ENCODE measurements at places on chromosomes 2 and 18.
A peak's percentile ranks its signal among the peaks of the same experiment; 100 is the strongest.

DNA sequence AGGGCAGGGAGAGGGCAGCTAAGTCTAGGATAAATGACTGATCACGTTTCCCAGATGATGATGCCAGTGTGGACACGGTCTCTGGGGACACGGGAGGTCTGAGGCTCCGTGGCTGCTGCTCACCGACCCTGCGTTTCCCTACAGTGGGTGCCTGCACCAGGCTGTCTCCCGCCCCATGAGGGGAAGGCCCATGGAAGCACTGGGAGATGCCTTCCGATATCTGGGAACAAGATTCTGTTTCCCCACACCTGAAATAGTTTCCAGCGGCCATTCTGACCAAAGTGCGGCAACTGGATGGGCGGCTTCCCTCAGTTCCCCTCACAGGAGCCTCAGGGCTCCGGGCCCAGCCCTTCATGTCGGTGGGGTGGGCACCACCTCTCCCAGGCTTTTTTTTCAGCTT is 83.1 kb downstream of the EDAR start:
- no peak for DNase-seq

- DNase-seq = no peak
Observed at GRCh38 chr2:221310730-221311129, 261.4 kb downstream of the EPHA4 start.

GRCh38 chr2:11813951-11814350 is 67.5 kb downstream of the LPIN1 start:
- no peak for DNase-seq

- no peak for DNase-seq
Observed at GRCh38 chr2:55017880-55018279, 32.4 kb downstream of the RTN4 start.

DNA sequence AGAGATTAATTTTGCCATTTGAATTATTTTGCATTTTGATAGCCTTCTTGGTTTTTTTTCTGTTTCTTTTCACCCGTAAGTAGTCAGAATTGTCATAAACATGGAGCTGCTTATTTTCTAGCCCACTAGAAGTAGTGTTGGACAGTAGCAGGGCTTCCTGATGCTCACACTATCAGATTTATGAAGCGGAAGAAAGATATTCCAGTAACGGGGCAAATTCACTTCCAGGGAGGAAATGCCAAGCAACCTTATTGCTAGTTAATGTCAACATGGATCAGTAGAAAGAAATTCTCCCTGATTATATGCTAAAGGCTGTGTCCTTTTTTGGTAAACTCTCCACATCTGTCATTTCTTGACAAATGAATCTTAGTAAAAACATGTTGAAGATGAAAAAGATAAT is 19.2 kb upstream of the ADAM23 start:
- no peak for DNase-seq

DNA sequence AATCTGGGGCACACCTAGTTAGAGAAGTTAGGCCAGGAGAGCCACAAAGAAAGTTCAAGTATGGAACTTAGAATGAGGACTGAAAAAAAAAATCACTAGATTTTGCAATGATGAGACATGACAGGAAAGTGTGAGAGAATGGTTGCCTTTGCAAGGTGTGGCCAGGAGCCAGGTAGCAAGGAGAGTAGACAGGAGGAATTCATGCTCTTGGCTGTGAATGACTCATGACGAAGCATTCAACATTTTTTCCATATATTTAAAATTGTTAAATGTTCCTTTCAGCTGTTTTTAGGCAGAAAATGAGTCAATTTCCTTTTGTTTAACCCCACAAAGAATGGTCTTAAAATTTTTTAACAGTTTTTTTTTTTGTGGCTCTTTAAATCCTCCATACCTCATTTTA is 636.9 kb downstream of the PLCL1 start:
- no peak for DNase-seq

GRCh38 chr2:11104794-11105660 is 50.2 kb upstream of the SLC66A3 start:
- no peak for DNase-seq

GRCh38 chr2:53880756-53881155 is 21.0 kb upstream of the GPR75 start:
- DNase-seq = no peak

GRCh38 chr18:73681912-73682311 is 465.7 kb downstream of the FBXO15 start:
- no peak for DNase-seq

DNA sequence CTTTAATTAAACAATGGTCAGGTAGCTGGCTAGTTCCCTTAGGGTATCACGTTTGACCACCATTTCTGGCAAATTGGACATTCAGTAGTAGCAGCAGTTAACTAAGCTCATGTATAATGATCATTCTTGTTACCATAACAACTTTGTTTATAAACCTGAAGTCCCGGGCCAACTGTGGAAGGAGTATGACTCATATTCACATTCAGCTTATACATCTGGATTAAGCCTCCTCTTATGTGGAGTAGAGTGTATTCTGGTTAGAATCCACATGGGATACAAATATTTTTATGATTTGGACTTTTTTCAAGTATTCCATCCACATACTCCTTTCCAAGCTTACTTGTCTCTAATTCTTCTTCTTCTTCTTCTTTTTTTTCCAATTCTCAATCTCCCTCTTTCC is 70.3 kb upstream of the ZSWIM2 start:
- no peak for DNase-seq

DNA sequence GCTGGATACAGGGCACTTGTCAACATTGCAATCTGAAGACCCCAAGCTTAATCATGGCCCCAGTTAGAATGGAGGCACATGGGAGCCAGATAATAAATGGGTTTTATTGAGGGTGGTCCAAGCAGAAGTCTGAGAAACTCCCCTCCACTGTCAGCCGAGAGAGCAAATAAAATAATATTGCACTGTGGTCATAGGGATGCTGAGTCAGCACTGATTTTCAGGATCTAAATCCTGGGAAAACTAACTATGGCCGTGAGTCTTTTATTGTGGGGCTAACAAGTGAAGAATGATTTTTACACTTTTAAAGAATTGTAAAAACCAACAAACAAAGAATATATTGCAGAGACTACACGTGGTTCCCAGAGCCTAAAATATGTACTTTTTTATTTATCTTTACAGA is 31.1 kb upstream of the NETO1 start:
- DNase-seq = no peak

DNA sequence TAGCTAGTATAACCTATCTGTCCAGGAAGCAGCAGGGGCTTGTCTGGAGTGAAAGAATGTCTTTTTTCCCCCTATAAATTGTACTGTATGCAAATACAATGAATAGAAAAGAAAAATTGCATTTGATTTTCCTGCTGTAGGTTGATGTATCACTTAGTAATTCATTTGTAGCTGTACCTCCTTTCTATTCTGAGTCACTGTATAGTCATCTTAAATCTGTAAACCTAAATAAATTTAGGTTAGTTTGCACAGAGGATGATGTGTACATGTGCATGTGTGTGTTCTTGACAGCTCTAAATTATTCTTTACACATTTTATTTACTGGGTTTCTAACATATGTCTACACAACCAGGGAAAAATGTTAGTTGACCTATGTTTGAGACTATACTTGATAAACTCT is 478.7 kb upstream of the CNTNAP5 start:
- no peak for DNase-seq

DNA sequence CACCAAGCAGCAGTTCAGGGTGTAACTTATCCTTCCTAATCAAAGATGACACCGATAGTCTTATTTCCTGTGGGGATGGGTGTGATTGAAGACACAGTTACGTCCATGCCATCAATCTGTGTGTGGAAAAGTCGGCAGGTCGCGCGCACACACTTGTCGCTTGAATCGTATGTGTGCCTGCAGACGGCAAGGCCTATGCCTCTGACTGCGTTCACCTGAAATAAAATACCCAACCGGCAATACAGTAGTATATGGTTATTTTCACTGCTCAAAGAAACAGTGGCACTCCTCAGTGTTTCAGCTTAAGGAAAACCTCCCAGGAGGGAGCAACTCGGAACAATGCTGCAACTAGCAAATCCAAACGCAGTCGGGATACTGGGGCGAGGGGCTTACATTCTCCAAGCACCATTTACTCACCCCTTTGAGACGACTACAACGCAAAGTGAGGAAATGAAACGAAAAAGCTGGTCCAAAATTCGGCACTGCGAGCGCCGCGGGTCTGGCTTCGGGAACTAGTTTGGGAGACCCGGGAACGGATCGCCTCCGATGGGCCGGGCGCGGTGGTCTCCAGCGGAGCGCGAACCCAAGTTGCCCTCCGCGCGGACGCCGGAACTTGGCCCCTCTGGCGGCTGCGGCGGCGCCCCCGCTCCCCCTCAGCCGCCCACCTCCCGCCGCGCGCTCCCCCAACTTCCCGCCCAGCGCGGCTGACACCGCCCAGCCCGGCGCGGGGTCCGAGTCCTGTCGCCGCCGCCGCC is 675 bp downstream of the PRKD3 start:
- DNase-seq = peak; percentile 70

GRCh38 chr2:38174646-38175423 is 98.9 kb upstream of the CYP1B1 start:
- no peak for DNase-seq

DNA sequence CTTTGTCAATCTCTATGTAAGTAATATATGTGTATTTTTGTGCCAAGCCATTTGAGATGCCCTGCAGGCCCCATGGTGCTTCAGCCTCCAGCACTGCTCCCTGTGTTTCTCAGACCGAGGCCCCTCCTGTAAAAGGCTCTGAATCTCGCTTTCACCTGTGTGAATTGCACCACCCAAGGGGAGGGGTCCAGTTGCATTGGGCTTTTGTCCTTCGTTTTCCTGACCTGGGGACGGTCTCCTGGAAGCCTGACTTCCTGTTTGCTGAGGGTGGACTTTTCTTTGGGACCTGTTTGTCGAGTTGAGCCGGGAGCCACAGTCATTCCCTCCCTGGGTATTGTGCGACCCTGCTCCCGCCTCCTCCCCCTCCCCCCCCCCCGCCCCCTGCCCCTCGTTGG is 48.9 kb downstream of the AGAP1 start:
- DNase-seq = no peak

DNA sequence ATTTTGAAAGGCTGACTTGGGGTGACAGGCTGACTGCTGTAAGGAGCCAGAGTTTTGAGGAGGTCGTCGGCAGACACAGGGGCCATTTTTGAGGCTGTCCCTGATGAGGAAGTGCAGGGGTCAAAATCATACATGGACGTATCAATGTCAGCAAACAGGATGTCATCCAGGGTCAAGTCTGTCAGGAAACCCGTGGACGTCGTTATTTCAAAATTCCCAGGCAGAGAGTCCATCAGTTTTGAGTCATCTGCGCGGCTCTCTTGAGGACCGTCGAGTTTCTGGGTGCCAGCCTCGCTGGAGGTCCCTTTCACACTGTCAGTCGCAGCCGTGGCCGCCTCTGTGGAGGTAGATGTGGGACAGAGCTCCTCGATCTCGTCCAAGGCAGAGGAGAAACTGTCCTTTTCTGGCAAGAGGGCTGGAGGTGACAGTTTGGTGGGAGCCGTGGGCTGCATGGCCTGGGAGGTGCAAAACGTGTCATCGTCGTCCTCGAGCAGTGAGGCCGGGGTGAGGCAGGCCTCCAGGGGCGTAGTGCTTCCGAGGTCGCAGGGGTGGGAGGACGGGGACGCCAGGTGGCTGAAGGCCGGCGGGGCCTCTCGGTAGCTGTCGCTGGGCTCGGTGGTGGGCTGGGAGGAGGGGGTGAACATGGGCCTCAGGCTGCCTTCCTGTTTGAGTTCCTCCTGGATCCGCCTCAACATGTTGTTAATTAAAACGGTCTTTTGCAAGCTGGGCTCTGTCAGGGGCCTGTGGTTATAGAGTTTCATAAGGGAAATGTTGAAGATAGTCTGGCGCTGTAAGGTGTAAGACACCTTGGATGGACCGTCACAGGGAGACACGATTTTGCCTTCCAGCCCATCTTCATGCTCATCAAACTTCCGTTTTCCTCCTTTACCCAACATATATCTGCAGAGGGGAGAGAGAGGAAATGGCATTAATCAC is 17.5 kb downstream of the SERTAD2 start:
- DNase-seq = no peak

DNA sequence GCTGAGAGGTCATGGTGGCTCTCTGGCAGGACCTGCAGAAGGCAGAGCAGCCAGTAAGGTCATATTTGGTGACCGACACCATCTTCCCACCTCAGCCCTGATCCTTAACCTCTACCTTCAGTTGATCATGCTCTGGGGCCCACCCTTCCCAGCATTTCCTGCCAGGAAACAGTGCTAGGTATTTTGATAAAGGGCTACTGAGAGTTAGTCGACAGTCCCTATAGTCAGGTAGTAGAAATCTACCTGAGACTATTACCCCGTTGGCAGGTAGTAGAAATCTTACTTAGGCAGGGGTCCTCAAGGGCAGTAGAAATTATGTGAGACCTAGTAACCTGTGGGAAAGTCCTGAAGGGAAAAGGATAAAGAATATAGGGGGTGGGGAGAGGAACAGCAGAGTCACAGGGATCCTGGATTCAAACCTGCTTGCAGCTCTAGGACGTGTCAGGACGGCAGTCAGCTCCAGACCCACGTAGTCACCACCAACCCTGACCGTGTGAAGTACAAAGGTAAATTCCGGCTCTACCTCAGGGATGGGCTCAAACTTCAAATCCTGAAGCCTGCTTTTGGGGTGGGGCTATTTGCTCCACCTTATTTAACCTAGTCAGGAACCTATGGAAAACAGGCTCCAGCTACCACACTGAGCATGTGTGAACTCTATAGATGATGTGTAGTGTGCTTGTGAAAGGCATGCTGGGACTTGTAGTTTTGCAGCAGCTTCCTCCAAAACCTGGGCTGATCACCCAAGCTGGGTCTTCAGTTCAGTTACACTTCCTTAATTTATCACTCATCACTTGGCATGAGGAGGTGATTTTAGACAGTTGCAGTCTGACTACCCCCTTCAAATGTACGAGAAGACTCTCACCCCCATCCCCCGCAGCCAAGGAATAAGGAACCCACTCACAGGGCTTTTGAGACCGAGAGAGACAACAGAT is at the start of gene DQX1:
TSS of gene DQX1 (minus strand) at position 515 of the 932 bp plus-strand sequence. CDS start at position 13, 502 bp downstream.
- DNase-seq = peak; percentile 51

GRCh38 chr18:23966909-23967308 is 47.6 kb upstream of the TTC39C start:
- DNase-seq = no peak

DNA sequence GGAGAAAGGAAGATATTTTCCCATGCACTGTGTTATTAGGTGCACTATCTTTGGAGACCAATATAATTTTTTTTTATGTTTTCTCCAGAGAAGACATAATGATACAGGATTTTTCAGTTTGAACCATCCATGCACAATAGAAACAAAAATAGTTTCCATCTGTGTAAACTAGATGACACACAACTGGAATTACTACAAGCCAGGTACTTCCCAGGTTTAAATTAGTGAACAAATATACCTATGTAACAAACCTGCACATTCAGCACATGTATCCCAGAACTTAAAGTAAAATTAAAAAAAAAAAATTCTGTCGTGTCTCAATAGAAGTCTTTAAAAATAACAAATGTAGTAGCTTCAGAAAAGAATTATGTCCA is 1616.8 kb upstream of the ACVR2A start:
- no peak for DNase-seq

GRCh38 chr2:163626639-163627109 is 109.1 kb downstream of the FIGN start:
- peak; percentile 82 for DNase-seq
